ENCODE measurements at places on chromosomes 4 and X.

- DNase-seq: no peak
Measured at GRCh38 chrX:96861218-96861617, 22.5 kb upstream of the RPA4 start.

- DNase-seq: no peak
Measured at GRCh38 chr4:121377076-121377475, 3.7 kb downstream of the QRFPR start.

DNA sequence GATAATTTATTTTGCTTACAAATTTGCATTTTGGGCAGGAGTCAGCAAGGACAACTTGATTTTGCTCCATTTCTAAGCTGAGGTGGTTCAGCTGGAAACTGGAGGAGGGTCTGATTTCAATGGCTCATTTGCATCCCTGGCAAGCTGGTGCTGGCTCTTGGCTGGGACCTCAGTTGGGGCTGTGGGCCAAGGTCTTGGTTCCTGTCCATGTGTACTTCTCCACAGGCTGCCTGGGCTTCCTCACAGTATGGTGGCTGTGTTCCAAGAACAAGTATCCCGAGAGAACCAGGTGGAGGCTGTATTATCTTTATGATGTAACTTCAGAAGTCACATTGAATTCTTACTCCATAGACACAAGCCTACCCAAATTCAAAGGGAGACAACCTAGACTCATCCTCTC is 77.0 kb upstream of the STX18 start:
- DNase-seq: no peak

GRCh38 chr4:56235011-56235410 is 152.3 kb downstream of the AASDH start:
- no peak for DNase-seq

DNA sequence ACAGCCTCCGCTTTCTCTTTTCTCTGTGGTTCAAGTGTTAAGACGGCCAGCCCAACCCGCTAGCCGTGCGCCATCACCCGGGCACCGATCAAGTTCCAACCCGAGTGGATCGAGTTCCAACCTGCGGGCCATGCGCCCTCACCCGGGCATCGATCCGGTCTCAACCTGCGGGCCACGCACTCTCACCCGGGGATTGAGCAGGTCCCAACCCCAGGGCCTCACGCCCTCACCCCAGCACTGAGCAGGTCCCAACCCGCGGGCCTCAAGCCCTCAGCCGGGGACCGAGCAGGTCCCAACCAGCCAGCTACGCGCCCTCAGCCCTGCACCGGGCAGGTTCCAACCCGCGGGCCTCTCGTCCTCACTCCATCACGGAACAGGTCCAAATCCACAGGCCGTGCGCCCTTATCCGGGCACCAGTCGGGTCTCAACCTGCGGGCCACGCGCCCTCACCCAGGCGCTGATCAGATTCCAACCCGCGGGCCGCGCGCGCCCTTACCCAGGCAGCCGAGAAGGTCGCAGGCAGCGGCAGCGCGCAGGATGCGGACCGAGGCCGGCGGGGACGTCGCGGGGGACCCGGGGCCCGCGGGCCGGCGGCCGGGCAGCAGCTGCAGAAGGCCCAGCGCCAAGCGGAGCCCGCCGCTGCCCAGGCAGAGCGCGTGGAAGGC is 443 bp downstream of the GPR143 start:
- DNase-seq: no peak

DNA sequence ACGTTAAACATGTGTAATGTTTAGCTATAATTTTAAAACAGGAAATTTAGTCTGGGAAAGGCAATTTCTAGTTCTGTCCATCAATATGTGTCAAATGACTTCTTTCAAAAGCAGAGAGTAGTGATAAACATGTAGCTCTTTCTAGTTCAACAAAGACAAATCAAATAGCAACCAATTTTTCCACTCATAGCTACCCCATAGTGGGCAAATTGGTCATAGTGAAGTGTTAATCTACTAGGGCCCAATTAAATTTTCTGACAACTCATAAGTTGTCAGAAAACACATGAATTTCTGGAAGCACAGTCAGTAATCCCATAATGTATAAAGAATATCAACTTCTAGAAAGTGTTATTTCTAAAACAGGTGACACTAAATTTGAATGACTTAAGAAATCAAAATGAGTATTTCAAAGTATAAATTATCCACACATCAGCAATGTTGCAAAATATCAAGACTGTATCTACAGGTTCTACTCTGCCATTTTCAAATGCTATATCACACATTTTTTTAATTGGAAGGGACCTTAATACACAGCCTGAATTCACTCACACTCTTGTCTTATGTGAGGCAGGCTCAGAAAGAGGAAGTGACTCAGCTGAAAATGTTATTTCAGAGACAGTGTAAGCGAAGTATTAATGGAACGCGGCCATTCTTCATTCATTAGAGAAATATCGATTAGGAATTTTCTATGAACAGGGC is 7.7 kb downstream of the OCIAD2 start:
- no peak for DNase-seq

DNA sequence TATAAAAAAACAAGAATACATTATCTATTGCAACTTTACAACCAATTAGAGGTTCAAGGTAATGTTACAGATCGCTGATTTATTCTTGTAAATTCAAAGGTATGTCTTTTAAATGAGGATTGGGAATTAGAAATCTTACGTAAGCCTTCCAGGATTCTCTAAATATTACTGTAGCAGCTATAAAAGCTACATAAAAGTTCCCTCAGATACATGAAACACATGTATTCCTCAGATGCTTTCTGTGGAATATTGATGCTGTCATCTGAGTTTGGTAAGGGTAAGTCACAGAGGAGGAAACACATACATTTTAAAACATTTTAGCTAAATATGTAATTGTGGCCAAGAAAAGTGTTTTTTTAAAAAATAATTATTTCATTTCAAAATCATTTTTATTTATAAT is 3.4 kb downstream of the AFP start:
- DNase-seq: no peak

GRCh38 chr4:142480244-142480643 is 365.9 kb downstream of the INPP4B start:
- DNase-seq: no peak

GRCh38 chrX:7680181-7680580 is 162.8 kb upstream of the VCX start:
- no peak for DNase-seq

DNA sequence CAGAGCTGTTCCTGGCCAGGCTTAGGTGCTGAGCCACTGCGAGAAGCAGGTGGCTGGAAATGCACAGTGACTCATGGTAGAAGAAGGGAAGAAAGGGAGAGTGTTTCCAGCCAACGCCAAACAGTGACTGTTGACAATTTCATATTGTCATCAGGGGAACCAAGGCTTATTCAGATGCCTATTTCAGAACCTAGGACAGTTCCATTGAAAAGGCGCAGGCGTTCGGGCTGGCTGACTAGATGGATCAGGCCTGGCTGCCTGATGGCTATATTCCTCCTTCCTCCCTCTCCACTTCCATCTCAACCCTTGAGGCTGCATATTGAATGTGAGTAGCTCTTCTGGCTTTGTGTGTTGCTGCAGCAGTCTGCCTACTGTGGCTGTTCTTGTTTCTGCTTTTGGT is 73.0 kb upstream of the FRMPD4 start:
- peak; percentile 64 for DNase-seq

- DNase-seq: no peak
Measured at GRCh38 chrX:32804034-32804433, 407.3 kb downstream of the DMD start.

GRCh38 chrX:67673741-67674274 is 130.0 kb downstream of the AR start:
- no peak for DNase-seq

DNA sequence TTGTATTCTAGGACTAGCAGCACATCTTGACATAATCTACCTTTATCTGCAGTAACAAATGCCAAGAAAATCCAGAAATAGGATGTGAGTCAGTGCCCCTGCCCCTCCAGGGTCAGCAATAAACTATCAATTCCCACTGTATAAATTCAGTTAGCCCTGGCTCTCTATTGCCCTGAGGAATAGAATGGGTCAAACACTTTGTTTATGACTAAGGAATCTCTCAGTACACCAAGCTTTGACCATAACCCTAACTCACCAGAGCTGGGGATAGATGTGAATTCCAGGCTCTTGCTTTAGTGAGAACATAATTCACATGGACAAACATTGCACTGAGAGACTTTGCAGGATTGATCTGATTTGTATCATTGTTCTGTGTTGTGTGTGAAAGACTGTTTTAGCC is 82.3 kb downstream of the CXXC4 start:
- DNase-seq: no peak

DNA sequence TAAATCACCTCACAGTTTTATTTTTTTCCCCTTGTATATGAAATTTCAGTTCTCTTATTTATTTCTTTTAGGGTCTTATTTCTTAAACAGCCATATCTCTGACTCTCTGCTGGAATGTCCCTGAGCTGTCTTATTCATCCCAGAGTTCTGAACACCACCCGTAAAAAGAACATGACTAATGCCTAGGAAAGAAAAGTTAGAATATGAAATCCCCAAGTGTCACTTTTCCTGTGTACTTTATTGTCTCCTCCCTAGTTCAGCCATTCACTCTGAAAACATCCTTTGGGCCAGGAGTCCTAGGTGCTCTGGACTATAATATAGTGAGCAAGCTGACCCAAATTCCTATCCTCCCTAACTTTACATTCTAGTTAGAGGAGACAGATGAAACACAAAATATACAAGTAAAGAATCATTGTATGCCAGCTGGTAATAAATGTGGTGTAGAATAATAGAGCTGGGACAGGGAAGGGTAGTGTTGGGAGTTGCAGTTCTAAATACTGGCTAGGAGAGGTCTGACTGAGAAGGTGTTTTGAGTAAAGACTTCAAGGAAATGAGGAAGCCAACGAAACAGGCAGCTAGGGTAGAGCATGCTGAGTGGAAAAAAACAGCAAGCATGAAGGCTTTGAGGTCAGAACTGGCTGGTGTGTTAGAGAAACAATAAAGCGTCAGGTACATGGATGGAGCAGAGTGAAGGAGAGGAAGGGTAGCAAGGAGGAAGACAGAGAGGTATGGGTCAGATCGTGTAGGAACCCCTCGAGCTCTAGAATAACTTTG is 40.6 kb upstream of the FTHL17 start:
- DNase-seq: no peak

- no peak for DNase-seq
Measured at GRCh38 chr4:991451-992296, 1.5 kb downstream of the SLC26A1 start.

GRCh38 chr4:25926462-25926861 is 12.4 kb downstream of the SMIM20 start:
- DNase-seq: no peak

- no peak for DNase-seq
Measured at GRCh38 chr4:94307231-94307871, 35.3 kb downstream of the HPGDS start.

DNA sequence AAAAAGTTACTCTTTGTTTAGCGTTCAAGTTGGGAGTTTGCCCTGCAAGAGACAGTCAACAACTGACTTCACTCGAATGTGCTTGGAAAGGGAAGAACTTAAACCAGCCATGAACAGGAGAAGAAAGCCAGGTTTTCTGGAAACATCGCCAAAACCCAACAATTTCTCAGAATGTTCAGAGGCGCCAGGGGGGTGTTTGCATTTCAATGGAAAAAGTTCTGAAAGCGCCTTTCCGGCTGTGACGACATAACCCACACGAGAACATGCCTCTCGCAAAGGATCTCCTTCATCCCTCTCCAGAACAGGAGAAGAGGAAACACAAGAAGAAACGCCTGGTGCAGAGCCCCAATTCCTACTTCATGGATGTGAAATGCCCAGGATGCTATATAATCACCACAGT is 78.1 kb upstream of the ADGRA3 start:
- no peak for DNase-seq

- no peak for DNase-seq
Measured at GRCh38 chr4:148196164-148196563, 246.1 kb downstream of the NR3C2 start.

GRCh38 chr4:102321260-102321995 is 23.9 kb downstream of the SLC39A8 start:
- DNase-seq: no peak

DNA sequence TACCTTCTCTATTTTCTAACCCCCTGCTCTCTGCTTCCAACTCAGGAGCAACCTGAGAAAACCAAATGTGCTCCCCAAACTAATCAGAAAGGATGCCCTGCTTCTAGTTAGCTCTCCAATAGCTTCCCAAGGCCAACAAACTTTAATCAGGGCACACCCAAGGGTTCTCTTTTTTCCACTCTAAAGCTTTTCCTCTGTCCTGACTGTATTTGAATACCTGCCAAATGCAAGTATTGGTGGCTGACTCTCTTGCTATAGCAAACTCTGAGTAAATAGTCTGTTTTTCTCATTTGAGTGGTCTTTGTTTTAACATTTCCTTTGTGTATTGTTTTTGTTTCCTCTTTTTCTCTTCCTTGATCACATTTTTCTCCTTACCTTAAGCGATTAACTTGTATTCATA is 52.5 kb downstream of the GBA3 start:
- no peak for DNase-seq

- DNase-seq: peak; percentile 5
Measured at GRCh38 chr4:148060264-148061140, 328.6 kb downstream of the ARHGAP10 start.

- no peak for DNase-seq
Measured at GRCh38 chr4:138967313-138967712, 48.3 kb upstream of the NOCT start.

DNA sequence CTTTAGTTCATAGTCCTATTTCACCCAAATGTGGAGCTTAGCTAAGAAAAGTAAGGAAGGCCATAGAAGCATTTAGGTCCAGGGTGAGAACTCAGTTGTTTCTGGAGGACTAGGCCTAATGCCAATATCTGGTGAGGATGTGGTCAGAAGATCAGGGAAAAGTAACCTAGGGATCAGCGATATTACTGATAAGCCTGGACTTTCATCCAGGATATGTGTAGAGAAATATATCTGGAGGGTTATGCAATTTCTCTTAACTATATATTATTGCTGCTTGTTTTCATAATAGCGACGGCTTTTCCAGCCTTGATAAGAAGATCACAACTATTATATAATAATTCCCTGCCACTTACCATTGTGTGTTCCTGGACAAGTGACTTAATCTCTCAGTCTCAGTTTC is 81.1 kb downstream of the FRAS1 start:
- DNase-seq: no peak

GRCh38 chr4:24795666-24796381 is 451 bp downstream of the SOD3 start:
- no peak for DNase-seq

DNA sequence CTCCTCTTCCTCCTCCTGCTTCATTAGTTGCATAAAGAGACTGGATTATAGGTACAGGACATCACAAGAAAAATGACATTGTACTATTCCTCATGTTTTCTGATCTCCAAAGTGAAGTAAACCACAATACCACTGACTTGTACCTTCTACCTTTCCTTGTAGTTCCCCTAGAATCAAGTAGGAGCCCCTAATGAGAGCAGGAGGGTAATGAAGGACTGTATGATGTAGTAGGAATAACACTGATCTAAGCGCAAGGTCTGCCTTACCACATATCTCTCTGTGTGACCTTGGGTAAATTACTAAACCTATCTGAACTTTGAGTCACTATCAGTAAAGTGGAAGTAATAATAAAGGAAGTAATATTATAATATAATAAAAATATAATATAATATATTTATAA is 3.6 kb downstream of the VSIG4 start:
- DNase-seq: no peak

Data from T47D (cell line).